AG08396 (cell line): ENCODE measurements at places on chromosomes 6 and 20.
A peak's percentile ranks its signal among the peaks of the same experiment; 100 is the strongest.

DNA sequence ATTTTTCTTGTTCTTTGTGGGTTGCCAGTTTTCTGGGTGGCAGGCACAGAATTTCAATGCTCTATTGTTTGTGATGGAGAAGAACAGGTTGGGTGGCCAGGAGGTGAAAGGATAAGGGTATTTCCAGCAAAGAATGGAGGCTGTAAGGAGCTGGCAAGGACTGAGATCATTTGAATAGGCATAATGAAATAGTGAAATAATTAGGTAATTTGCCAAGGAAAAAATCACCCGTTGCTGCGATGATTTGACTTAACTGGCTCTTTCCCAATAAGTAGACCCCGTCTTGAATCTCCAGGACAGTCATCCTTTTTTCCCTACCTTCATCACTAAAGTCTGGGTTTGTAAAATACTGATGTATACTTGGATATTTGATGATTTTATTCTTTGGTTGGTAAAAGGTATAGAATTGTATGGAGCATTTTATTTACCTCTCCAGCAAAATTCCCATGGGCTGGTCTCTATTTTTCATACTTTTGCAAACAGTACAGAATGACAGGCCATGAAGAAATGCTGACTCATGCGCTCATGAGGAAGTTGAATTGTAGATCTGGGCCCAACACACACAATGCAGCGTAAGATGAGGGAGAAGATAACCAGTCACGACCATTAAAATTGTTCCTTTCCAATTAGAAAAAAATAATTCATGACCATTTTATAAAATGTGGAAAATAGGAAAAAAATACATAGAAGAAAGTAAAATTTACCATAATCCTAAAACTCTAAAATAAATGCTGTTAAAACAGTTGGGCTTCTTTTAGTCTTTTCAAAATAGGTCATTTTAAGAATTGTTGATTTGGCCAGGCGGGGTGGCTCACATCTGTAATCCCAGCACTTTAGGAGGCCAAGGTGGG lies 2.4 kb upstream of the GCNT2 start:
- no peak for DNase-seq

DNA sequence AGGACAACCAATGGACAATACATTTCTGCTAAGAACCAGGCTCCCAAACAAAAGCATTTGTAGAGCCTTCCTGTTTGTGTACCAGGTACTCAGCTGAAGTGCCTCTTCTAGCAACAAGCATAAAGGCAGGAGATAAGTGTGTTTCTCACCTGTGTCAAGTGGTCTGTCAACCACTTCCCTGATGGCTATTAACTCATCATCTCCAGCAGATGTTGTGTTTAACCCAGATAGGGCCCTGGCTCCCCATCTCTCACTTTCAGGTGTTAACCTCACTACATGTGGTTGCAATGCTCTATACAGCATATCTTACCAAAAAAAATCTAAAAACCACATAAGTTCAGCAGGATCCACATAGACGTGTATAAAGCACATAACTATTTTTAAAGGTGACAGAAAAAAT lies 9.6 kb upstream of the IL17A start:
- no peak for DNase-seq

GRCh38 chr6:145784683-145785082 lies 29.9 kb downstream of the FBXO30 start:
- DNase-seq: no peak

DNA sequence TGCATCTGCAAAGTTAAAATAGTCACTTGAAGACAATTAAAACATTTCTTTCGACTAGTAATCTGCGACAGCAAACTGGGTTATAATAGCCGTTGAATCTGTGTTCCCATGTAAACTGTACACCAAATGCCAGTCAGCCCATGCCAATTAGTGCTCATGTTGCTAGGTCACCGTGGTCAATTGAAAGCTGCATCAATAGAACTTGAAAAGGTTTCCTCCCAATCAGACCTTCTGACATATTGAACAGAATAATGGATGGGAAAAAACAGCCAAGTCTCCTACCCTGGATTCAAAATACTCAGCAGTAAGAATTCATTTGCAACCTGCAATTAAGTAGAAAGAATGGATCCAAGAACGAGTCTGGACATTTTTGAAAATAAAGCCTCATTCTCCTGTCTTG lies 11.2 kb downstream of the NKX2-4 start:
- no peak for DNase-seq

DNA sequence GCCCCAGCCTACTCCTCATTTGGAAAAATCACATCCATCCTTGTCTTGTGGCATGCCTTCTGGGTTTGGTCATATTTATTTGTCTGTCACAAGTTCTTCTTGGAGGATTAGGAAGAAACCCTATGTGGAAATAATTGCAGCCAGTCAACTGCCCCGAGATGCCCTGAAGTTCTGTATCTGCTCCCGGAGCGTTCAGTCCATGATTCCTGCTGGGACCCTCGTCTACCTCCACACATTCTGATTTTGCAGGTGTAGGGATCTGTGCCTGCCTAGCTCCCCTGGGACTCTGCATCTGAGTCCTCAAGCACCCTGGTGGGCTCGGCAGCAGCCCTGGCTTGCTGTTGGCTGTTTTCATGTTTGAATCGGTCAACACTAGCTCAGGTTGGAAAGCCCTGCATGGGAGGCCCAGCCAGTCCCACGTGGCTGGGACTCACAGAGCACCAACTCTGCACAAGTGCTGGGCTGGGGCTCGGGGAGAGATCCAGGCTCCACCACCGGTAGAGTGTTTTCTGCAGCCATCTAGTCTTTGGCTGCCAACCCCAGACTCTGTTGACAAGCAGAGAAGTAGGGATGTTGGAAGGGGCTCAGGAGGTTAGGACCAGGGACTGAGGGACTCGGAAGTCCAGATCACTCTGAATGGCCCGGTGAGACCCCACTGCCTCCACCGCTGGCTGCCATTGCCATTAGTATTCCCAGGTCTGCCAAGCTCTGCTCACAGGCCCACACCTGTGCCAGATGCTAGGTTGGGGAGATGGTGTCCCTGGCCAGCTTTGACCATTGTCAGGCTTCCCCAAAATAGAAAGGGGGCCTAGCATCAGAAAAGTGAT lies 183.5 kb upstream of the CST7 start:
- DNase-seq: no peak

- no peak for DNase-seq
Measured at GRCh38 chr20:4181956-4182945, 166.9 kb upstream of the RNF24 start.

GRCh38 chr6:154923199-154923869 lies 71.8 kb upstream of the TIAM2 start:
- DNase-seq: no peak

- DNase-seq: no peak
Measured at GRCh38 chr20:11853359-11853758, 64.3 kb upstream of the BTBD3 start.

DNA sequence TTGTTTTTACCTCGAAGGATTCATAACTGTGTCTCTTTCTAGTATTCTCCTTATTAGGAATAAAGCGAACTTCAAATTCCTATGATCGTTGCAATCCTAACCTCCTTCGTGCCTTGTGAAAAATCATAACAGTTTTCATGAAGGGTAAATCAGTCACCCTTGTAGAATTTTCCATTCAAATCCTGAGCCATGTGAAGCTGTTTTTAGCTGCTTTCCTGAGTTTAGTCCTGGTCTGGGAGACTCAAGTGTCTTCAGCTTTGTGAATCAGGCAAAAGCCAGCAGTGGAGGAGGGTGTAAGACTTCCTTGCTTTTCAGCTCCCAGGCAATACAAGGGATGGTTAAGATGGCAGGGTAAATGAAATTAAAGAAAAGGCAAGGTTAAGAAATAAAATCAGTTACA lies 24.3 kb downstream of the GCNT2 start:
- no peak for DNase-seq

DNA sequence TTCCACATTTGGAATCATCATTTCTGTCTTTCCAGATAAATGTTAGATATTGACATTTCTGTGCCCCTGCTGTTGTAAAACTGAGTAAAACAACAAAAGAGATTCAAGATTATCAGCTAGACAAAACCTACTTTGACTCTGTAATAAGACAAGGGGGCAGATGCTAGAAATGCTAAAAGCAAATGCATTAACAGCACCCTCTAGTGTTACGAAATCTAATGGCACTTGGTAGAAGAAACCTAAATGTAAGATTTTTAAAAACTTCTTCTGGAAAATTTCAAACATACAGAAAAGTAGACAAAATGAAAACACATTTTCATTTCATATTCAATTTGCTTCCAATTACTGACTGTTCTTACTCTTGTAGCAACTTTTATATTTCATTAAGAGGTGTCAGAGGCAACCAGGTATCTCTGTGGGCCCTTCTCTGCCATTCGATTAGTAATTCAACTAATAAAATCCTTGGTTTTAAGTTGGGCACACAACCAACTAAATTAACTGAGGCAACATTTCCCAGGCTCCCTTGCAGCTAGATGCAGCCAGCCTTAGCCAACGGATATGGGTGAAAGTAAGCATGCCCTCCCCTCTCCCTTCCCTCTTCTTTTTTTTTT lies 45.0 kb downstream of the SLC23A2 start:
- DNase-seq: peak; percentile 43

DNA sequence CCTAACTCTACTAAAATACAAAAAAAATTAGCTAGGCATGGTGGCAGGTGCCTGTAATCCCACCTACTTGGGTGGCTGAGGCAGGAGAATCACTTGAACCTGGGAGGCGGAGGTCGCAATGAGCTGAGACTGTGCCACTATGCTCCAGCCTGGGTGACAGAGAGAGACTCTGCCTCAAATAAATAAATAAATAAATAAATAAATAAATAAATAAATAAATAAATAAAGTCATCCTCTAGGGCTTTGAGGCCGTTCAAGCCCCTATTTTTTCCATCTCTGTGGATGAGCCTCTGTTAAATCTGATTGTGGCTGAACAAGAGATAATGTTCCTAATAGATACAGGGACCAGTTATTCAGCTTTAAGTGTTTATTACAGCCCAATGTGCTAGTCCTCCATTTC lies 31.8 kb upstream of the FAM110A start:
- DNase-seq: no peak

DNA sequence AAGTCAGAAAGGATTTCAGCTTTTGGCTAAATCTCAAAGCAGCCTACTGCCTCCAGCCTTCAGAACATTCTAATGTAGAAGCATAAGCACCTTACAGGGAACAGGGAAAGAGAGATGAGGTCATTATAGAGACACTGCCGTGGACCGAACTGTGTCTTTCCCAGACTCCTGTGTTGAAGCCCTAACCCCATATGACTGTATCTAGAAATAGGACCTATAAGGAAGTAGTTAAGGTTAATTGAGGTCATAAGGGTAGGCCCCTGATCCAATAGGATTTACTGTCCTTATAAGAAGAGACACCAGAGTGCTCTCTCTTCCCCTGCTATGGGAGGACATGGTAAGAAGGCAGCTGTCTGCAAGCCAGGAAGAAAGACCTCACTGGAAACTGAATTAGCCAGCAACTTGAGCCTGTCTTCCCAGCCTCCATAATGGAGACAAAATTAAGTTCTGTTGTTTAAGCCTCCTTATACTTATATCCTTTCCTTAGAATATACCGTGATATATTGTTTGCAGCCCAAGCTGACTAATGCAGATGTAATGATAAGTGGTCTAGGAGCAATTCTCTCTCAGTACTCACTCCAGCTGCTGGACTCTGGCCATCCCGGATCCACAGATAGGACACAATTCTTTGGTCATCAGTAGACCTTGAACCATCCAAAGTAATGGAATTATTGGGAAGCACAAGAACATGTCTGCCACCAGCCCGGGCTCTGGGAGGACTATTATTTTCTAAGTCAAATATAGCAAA lies 71.4 kb downstream of the ALDH5A1 start:
- no peak for DNase-seq

- DNase-seq: no peak
Measured at GRCh38 chr20:40532103-40532502, 156.9 kb downstream of the MAFB start.

DNA sequence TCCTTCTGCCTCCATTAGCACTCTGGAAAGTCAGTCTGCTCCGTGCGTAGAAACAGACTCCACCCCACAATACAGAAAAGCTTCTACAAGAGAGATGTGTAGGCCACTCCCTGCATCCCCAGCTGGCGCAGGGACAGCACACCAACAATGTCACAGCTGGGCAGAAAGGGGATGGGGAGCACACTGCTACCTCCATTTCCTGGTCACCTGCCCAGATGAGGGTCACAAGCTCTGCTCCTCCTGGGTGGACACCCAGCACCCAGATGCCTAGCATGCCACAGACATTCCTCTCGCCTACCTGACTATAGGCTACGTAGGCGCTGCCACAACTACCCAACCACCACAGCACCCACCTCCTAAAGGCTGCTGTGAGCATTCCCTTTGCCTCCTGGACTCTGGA lies 12.2 kb downstream of the BEND3 start:
- DNase-seq: no peak

GRCh38 chr6:12232339-12232738 lies 57.8 kb upstream of the EDN1 start:
- DNase-seq: no peak

DNA sequence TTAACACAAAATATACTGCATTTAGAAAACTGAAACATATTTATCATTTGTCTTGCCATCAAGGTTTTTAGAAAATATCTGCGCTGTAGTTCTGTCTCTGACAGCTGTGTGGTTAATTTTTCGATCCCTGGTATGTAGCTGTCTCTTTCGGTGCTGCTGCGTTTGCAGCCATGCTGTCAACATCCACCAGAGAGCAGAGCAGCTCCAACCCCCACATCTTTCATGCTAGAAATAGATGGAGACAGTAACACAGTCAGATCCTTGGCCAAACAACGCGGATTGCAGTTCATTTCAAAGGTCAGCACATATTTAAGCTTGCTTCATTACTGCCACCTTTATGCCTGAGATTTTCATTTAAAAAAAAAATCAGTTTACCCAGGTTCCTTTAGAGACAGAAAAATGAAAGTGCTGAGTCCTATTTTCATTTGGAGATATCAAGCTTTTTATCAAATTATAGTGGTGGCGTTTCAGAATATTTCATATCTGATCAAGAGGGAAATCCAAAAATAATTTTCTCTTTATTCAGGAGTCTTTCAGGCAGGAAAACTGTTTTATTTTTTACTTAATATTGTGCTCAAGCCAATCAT lies 157.7 kb upstream of the MMS22L start:
- DNase-seq: peak; percentile 7

DNA sequence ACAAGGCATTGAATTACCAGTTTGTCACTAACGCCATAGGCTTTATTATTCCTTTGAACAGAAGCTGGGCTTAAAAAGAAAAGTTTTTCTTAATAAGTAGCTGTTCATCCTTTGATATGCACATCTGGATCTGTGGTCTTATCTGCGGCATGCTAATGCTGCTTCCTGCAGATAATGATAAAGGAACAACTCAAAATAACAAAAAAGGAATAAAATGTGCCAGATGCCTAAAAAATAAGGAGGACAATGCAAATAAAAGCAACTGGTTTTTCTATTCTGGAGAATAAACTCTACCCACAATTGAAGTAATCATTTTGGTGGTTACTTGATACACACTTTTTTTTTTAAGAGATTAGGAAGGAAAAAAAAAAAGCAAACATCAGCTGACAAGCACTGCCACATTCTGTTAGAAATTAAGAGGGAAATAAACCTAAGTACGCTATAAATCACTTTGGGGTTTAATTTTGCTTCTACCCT lies 156.8 kb upstream of the SALL4 start:
- DNase-seq: no peak

GRCh38 chr6:108903796-108904195 lies 55.6 kb downstream of the ARMC2 start:
- DNase-seq: no peak

GRCh38 chr20:49627329-49627761 lies 59.4 kb upstream of the PTGIS start:
- no peak for DNase-seq

- DNase-seq: no peak
Measured at GRCh38 chr6:56076033-56076432, 171.3 kb downstream of the COL21A1 start.
